ENCODE measurements at places on chromosomes 16 and 17. TPM values are rescaled to one million over a fixed set of nuclear protein-coding genes. Genes with fewer than 3 reads are reported as not detected.

GRCh38 chr17:47959825-47960655, 2.4 kb upstream of the PRR15L start:
- DNase-seq: no peak

GRCh38 chr16:29784901-29785500, 5.5 kb upstream of the KIF22 start:
- peak; percentile 70 for DNase-seq

GRCh38 chr16:62717026-62717425, 680.8 kb upstream of the CDH8 start:
- DNase-seq: no peak

- peak; percentile 86 for DNase-seq
Measured at GRCh38 chr16:79600638-79601091, at the start of gene MAF. TSS of gene MAF (minus strand) at chr16:79600737. CDS start at chr16:79599902, 835 bp downstream.

DNA sequence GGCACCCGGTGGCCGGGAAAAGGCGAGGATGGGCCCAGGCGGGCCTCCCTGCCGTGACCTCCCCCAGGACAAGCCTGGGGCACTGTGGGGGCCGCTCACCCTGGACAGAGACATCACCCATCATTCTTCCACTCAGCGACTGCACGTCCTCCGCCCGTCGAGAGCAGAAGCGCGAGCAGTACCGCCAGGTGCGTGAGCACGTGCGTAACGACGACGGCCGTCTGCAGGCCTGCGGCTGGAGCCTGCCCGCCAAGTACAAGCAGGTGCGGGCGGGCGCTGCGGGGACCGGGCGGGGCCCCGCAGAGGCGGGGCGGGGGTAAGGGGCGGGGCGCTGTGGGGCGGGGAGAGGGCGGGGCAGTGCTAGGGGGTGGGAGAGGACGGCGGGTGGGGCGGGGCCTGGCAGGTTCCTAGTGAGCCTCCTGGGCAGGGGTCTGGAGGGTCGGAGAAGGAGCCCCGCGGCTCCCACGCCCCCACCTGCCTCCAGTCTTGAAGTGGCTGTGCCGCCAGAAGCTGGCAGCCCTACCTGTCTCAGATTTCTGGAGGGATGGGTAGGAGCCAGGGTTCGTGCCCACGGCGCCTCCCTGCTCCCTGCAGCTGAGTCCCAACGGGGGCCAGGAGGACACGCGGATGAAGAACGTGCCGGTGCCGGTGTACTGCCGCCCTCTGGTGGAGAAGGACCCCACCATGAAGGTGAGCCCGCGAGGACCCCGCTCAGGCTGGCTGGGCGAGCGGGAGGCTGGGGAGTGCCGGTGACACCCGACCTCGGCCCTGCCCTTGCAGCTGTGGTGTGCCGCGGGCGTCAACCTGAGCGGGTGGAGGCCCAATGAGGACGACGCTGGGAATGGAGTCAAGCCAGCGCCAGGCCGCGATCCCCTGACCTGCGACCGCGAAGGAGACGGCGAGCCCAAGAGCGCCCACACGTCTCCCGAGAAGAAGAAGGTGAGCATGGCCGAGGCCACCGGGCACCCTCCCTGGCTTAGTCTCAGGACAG, 7.5 kb downstream of the NME3 start:
- peak; percentile 59 for DNase-seq

GRCh38 chr16:29126057-29126494, 141.2 kb downstream of the LAT start:
- no peak for DNase-seq

DNA sequence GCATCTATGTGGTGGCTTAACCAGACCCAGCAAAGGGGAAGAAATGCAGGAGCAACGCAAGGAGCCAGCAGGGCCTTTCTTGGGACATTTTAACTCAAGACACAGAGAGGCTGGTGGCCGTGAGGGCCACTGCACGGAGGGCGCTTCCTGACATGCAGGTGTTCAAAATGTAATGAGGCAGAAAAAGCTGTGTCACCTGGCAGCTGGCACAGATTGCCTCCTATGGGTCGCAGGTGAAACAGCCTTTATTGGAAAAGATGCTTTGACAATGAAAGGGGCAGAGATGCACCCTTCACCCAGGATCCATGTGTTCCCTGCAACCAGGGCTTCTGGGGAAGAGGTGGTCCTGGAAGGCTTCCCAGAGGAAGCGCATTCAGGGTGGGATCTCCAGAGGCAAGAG, 219.3 kb downstream of the XYLT1 start:
- no peak for DNase-seq

DNA sequence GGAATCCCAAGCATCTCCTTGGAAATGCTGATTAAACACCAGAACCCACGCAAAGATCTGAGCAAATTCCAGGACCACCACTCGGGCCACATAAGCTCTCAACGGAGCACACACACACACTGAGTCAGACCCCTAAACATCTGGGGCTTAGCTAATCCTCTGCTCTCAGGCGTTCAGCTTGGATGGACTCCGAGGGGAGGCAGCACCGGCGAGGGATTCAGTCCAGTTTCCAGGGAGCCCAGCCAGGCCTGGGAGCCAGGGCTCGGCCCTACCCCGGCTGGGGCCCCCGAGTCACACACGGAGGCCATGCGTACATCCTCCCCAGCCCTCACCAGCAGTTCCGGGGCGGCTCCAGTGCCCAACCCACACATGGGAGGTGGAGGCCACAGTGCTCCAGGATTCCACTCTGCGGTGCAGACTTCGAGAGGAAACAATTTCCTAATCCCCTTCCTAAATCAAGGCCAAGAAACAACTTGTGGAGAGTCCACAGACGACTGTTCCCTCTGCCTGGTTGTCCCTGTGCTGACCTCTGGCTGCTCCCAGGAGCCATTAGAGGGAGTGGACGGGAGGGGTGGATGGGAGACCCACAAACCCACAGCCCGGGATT, 70.5 kb downstream of the GAS7 start:
- peak; percentile 21 for DNase-seq

DNA sequence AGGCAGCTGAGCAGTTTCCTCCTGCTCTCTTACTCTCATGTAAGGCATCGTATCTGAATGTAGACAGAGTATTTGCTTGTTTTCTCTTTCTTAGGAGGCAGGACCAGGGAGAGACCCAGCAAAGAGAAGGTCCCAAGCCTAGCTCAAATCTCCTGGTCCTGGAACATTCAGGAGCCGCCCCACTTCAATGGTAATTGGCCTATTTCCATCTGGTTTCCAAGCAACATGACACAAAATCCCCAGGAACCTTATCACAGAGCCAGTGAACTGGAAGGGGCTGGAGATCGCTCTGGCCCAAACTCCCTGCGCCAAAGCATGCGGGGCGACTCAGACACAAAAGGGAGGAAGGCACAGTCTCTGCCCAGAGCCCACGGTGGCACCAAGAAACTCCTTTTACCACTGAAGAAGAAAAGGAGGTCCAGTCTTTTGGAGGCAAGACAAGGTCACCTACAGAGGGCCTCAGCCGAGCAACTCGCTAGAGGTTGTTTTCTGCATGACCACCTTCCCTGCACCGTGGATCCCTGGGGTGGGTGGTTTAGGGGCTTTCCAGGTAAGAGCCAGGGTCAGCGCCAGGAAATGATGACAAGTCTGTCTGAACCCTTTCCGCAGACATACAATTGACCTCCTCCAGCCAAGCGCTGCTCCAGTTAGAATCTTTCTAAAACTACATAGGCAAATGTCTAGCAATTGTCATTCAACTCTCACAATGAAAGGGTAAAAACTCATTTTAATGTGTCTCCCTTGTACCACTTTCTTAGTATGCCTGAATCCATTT, 394.7 kb downstream of the SOX9 start:
- DNase-seq: no peak

DNA sequence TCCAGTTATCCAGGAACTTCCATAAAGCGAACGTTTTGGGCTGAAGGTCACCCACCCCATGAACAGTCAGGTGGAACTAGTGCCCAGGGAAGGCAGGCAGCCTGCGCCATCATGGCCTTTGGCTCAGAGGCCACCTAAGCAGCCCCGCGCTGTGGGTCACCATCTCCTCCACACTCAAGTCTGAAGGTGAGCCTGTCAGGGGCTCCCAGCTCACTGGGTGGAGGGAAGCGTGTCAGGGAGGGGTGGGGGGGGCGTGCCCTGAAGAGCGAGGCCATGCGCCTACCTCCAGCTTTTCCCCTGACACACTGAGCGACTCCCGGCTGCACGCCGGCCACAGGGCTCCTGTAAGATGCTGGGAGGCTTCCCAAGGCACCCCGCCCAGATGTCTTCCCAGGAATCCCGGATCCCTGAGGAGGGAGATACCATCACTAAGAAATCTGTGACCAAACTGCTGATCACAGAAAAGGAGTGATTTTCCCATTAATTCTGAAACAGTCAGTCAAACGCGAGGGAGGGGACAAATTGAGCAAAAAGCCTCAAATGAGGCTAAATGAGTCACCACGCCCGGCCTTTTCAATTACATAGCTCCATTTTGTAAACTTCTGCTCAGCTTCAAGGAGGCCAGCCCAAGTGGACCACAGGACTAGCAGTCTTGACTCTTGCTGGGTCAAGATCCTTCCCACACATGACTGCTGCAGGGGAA, 26.5 kb upstream of the SLC25A19 start:
- no peak for DNase-seq

DNA sequence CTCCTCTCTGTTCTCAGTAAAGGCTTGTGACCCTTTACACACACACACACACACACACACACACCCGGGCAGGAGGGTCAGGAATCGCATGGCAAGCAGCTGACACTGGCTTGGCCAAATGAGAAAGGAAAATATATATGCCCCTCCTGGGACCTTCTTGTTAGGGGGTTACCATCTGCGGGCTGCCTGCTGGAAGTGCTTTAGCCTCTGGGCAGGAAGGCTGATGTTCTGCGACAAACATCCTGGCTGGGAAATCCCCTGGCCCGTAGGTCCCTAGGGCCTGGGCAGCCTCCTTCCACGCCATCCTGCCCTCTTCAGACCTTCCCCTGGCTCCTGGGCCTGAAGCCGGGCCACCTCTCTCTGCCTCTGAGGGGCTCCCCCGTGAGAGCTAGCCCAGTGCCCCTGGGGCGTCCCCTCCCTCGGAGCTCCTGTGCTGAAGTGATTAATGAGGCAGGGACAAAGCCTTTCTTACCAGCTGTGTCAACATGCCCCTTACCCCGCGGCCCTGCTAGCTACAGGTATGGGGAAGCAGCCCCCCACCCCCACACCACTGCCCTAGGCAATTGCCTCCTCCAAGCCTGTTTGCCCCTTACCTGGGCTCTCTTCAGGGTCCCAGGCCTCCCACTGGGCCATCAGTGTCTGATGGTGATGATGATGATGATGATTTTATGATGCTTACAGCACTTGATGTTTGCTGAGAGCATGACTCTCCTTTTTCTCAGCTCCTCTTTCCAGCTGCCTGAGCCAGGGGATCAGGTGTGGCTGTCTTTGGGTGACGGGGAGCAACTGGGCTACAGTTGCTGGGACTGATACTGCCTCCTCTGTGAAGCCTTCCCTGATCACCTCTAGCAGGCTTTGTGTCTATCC, 32.8 kb upstream of the ETV4 start:
- DNase-seq: no peak

DNA sequence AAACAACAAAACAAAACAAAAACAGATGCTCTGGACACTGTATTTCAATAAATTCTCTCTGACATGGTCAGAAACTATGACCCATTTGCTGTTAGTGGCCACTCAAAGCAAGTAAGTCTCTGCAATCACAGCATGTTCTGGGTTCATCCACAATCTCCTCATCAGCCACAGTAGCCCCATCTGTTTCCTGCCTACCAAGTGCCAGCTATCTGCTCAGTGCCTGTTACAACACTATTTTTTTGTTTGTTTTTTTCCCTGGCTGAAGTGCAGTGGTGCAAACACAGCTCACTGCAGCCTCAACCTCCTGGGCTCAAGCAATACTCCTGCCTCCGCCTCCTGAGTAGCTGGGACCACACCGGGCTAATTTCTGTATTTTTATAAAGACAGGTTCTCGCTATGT, 137.9 kb downstream of the SOX9 start:
- no peak for DNase-seq

- peak; percentile 58 for DNase-seq
Measured at GRCh38 chr17:57868007-57868909, 18.4 kb upstream of the MRPS23 start.

GRCh38 chr16:19175492-19176262, 7.6 kb downstream of the SYT17 start:
- DNase-seq: no peak

GRCh38 chr16:68972720-68973119, 129.4 kb downstream of the TANGO6 start:
- DNase-seq: peak; percentile 63

DNA sequence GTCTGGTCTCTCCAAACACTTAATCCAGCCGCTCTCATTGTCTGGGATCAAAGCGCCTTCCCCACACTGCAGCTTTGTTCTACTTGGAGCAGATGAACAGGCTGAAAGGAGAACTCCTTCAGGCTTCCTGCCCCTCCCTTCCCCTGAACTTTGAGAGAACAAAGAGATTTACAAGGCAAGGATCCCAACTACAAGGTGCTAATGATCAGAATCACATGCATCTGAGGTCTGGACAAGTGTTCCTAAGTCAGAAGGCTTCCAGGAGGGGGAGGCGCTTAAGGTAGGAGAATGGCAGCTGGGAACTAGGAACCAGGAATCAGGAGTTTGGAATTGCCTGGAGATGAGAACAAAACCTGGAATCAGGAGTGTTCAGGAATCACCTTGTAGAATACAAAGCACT, 606.3 kb upstream of the CDH11 start:
- DNase-seq: no peak

DNA sequence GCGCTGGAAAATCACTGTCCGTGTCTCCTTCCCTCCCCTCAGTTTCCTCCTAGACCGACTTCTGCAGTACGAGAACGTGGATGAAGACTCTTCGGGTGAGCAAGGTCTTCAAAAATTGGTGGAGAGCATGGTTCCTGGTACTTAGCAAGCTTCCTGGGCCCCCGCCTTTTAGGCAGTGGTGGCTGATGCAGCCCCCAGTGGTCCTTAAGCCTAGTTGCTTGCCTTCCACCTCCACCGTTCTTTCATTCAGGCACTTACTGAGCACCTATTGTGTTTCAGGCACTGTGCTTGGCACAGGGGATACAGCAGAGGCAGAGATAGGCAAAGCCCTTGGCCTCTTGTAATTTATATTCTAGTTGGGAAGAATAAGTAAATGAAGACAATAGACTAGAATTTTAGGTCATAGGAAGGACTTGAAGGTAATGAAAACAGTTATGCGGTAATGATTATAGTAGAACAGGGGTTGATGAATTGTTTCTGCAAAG, 767 bp downstream of the INO80E start:
- DNase-seq: no peak

GRCh38 chr16:55189682-55190636, 134.0 kb upstream of the IRX6 start:
- DNase-seq: peak; percentile 9

PRKCB gene
- total RNA-seq: 12.1 TPM

RAC3 gene
- total RNA-seq: 177 TPM

PIK3R5 gene
- 4.3 TPM for total RNA-seq

CMTM2 gene
- total RNA-seq: not detected

ABI3 gene
- total RNA-seq: 1.1 TPM

KRT28 gene
- total RNA-seq: not detected

CSF3 gene
- total RNA-seq: not detected

CANT1 gene
- 30.7 TPM for total RNA-seq

SLC5A10 gene
- total RNA-seq: not detected

GP1BA gene
- total RNA-seq: not detected

DNASE1L2 gene
- total RNA-seq: 0.35 TPM

BCAR1 gene
- 103 TPM for total RNA-seq

BCO1 gene
- 0.23 TPM for total RNA-seq

HSD17B1 gene
- 0.88 TPM for total RNA-seq
